Suppressor macrophage treated with lipopolysaccharide for 4 hours (primary cell): ENCODE measurements at places on chromosomes 4 and X.

DNA sequence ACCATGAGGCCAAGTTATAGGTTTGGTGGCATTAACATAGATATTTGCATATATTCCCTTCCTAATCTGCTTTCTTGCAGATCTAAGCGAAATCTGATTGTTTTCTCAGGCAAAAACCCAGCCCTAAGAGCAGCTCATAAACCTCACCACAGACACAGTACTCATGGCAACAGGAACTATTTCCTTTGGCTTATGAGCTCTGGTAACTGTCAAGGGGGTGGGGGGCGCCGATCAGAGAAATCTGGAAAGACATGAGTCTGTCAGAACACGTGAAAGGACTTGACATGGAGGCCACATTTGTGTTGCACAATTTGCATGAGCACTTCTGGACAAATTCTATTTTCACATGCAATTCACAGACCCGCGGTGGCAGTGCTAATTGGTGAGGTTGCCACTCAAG lies 83.7 kb downstream of the MGST2 start:
- no peak for DNase-seq

DNA sequence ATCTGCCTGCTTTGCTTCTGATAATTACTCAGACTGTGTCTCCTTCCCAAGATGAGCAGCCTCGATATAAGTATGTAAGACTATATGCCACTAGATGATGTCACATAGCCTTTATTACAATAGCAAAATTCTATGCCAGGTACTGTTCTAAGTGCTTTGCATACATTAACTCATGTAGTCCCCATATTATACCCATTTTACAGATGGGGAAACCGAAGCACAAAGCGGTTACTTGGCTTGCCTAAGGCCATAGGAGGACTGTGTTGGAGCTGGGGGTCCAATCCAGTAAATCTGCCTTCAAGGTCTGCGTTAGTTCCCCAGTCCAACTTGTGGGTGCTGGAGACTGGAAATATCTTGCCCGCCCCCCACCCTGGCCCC lies 826 bp upstream of the SCML1 start:
- no peak for DNase-seq

DNA sequence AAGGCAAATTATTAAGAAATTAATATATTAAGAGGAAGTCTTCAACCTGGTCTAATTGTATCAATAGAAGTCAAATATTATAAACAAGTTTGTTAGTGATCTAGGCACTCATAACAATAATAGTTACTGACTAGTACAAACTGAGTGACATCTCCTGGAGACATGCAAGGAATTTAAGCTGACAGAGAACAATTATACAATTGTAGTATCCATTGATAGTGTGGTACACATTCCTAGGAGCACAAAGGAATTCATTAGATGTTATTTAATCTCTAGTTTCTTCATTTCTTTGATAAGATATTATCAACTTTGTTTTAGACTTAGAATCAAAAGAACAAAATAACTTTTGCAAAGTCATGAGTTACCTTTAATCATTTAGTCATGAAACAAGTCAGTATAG lies 1048.6 kb downstream of the PCDH7 start:
- no peak for DNase-seq

GRCh38 chr4:22596409-22596808 lies 80.5 kb upstream of the ADGRA3 start:
- DNase-seq = no peak

- DNase-seq = no peak
Observed at GRCh38 chrX:110359273-110359672, 625 bp downstream of the RTL9 start.

- DNase-seq = no peak
Observed at GRCh38 chr4:185879666-185880312, 67.8 kb upstream of the SORBS2 start.

- DNase-seq = no peak
Observed at GRCh38 chr4:36088542-36088941, 155.8 kb downstream of the ARAP2 start.

GRCh38 chr4:137881641-137882040 lies 349.3 kb upstream of the PCDH18 start:
- DNase-seq = no peak

GRCh38 chrX:50905334-50905733 lies 5.2 kb upstream of the BMP15 start:
- peak; percentile 46 for DNase-seq

DNA sequence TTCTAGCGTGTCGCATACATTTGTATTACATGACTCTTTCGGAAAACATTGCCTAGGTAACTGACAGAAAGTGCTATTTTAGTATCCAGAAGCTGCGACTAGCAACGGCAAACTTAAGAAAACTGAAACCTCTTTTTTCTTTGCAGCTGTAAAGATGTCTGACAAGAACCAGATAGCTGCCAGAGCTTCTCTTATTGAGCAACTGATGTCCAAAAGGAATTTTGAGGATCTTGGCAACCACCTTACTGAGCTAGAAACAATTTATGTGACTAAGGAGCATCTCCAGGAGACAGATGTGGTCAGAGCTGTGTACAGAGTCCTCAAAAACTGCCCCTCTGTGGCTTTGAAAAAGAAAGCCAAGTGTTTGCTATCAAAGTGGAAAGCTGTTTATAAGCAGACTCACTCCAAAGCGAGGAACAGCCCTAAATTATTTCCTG lies 9.4 kb downstream of the TCEANC start:
- no peak for DNase-seq

DNA sequence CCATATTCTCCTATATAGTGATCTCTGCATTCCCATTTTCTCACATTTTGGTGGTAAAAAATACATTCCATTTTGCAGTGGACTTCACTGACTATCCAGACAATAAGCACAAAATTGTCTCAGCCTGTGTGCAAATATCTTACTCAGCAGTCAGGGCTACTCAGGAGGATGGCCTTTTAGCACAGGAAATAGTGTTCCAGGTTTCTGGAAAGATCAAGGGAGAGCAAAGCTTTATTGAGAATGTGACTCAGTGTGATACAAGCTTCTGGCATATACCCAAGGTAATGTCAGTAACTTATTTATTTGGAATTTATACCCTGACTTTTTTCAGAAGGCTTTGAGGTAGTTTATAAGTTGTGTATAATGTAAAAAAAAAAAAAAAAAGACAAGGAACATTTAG lies 233.4 kb downstream of the TEX13A start:
- no peak for DNase-seq

DNA sequence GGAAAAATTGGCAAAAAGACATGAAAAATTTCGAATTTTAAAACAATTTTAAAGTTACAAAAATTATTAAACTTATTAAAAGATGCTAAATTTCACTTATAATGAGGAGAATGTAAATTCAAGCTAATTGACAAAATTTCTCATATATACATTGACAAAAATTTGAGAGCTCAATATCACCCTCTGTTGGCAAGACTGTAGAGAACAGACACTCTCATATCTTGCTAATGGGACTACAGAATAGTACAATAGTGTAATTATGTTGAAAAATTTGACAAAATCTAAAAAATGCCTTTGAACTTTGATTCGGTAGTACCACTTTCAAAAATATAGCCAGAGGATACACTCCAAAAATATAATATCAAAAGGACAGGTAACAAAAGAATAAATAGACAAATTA lies 29.8 kb downstream of the DCAF8L2 start:
- DNase-seq = no peak

DNA sequence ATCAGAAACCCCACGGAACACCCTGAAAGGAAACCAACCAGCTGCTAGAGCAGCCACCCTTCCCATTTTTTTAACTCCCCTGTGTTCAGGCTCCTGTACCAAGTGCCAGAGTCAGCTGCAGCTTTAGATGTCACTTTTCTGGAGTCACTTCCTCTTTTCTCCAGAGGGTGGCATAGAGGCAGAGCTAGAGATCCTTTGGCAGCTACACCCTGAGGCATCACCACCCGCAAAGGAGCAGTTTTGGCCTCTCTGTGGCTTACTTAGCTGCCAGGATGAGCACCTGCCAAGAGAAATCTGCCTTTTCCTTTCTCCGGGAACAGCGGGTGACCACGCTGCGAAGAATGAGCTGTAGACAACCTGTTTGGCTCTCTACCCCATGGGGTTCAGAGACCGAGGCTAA lies 58.0 kb upstream of the CHRDL1 start:
- DNase-seq = peak; percentile 2

DNA sequence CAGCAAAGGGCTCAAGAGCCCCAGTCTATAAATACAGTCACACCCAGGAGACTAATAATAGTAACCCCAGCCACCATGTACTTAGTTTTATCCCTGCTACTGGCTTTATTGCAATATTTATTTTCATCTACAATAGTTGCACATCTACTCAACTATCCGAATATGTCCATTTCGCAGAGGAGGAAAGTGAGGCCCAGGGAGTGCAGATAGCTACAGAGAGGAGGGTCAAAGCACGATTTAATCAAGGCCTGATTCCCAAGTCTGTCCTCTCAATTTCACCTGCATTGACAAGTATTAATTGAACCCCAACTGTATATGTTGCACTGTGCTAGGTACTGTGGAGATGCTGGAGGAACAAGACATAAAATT lies 4.0 kb upstream of the PLP2 start:
- DNase-seq = no peak

DNA sequence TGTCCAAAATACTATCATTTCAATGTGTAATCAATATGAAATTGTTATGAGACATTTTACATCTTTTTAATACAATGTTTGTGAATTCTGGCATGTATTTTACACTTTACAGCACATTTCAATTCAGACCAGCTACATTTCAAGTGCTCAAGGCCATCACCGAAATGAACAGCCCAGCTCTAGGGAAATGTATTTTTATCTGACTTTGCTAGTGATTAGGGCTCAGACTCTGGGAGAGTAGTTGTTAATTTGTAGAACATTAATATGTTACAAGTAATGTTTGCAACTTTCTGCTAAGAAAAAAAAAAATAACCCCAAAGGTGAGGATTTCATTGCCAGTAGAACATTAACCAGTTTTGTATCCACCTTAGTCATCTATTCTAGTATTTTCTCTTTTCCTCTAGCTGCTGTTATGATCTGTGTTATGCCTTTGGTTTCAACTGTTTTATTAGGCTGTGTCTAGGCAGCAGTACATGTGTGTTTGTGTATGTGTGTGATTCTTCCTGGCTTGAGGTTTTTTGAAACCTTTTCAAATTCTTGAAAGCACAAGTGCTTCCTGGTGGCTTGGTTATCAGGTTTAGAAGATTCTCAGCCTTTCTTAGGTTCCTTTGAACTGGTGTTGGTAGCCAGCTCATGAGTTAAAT lies 125.9 kb downstream of the NSUN7 start:
- no peak for DNase-seq

DNA sequence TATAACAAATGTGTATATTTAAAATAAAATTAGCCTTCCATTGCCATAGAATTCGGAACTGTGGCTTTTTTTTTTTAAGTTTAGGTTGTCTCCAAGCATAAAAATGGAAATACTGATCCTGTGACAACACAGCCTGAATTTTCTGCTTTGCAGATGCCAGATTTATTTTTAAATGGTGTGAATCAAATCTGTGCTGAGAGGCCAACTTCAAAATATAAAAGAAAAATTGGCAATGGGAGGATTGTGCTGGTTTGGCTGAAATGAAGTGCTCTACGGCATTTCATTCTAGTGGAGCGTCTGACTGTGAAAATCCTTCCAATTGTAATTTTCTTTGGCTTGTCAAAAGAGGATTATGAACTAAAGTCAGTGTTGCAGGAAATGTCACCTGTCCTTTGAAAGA lies 580.3 kb upstream of the ZFP42 start:
- no peak for DNase-seq

GRCh38 chr4:80011636-80012236 lies 61.3 kb downstream of the ANTXR2 start:
- DNase-seq = no peak

DNA sequence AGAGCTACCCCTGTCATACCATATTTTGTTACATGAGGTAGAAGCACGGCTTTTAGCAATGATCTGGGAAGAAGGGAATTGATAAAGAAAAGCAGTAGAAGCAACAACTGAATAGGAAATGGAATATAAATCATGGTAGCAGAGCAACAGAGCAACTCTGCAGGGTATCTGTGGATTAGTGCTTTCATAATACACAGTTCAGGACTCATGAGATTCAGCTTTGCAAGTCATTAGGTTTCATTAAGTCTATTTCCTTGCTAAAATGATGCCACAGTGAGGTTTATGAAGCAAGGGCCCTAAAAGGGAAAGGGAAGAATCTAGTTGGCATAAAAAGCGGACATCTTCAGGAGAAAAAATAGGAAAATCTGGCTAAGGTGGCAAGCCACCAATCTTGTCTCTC lies 45.6 kb upstream of the GRPR start:
- no peak for DNase-seq

GRCh38 chrX:46704767-46705386 lies 54.0 kb downstream of the SLC9A7 start:
- DNase-seq = peak; percentile 28

GRCh38 chr4:172777729-172778431 lies 390.7 kb upstream of the GALNT7 start:
- DNase-seq = no peak

GRCh38 chrX:154980330-154981115 lies 42.0 kb downstream of the F8 start:
- peak; percentile 76 for DNase-seq

DNA sequence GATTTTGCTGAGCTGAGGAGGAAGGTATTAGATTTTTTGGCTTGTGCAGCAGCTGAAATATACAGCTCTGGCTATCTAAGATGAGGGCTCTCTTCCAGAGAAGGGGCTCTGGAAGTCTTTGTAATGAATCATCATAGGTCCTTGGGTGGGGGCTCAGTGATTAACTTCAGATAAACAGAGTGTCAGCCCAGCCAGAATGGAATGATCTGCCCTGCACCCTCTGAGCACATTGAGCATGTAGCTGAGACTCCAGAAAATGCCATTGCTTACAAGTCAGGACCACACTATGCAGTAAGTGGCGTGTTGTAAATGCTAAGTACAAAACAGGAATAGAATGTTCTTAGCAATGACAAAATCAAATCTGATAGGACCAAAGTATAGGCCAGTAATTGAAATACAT lies 836.0 kb downstream of the PDHA2 start:
- no peak for DNase-seq

DNA sequence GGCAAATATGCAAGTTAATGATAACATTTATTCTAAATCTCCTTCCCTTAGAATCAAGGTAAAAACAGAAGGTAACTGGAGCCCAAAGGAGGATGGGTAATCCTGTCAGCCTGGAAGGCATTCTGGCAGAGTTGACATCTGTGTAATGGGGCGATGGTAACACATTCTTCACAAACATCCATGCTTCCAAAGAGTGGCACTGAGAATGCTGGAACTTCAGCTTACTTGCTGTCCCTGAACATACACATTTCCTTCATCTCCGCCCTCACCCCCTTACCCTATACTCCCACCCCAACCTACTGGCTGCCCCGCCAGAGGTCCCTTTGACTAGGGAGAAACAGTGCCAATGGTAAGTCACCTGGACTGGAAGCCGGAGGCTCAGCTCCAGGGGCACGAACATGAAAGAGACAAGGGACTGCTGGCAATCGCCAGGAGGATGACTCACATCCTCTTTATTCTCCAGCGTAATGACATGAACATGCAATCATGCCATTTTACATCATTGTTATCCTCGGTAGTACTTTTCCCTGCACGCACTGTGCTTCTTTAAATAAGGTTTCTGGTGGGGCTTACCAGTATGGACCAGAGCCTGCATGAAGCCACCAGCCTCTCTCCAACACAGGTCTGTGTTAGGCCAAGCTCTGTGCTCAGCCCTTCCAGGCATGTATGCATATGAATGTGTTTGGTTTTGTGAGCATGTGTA lies 694.2 kb upstream of the TENM3 start:
- DNase-seq = no peak
